ENCODE measurements at places on chromosomes 1 and 21.

DNA sequence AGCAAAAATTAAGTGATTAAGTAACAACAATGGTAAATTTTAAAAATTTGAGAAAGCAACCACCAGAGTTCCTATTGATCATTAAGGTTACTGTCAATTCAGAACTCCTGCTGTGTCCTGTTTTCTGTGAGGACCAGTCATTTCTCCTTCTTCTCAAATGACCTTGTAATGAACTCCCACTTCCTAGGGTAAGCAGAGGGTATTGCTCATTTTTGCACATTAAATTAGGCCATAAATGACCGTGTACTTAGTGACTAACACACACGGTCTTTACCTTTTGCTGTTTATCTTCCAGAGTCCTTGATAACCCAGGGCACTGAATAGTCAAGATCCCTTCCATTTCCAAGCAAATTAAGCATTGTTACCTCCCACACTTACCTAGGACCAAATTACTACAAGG lies 227.5 kb upstream of the LYPLAL1 start:
- no peak for DNase-seq

DNA sequence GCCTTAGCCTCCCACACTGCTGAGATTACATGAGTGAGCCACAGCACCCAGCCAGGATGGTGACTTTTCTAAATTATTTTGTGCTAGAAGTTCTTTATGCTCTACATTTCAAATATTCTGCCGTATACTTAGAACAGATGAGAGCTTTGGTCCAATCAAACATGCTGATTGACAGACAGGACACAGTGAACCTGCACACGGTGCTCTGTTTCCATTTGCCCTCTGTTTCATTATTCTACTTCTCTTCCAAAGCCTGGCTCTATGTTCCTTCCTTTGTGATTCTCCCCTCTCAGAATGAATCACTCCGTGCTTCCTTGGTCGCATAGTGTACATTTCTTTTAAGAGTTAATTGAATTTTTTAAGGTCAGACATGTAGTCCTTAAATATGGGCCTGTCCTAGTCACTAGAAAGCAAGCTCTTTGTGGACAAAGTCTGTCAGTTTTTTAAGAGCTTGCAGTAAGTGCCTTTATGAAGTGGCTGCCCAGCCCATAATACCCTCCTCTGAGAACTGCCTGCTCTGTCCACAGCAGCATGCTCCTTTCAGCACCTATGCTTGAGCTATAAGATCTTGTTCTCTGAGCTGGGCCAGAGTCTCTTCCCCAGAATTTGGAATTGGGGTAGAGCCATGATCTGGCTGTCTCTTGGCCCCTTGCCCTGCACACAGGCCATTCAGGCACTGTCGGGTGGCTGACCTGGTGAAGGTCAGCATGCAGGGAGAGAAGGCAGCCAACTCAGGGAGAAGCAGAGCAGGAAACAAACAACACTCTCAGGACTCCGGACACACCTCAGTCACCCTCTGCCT lies 66.8 kb upstream of the SLC44A3 start:
- DNase-seq = no peak

GRCh38 chr1:229024528-229025130 lies 246.3 kb upstream of the RAB4A start:
- DNase-seq = peak; percentile 87

GRCh38 chr1:152520561-152521090 lies 6.3 kb downstream of the CRCT1 start:
- no peak for DNase-seq

GRCh38 chr1:168803806-168804510 lies 75.0 kb upstream of the DPT start:
- DNase-seq = no peak

DNA sequence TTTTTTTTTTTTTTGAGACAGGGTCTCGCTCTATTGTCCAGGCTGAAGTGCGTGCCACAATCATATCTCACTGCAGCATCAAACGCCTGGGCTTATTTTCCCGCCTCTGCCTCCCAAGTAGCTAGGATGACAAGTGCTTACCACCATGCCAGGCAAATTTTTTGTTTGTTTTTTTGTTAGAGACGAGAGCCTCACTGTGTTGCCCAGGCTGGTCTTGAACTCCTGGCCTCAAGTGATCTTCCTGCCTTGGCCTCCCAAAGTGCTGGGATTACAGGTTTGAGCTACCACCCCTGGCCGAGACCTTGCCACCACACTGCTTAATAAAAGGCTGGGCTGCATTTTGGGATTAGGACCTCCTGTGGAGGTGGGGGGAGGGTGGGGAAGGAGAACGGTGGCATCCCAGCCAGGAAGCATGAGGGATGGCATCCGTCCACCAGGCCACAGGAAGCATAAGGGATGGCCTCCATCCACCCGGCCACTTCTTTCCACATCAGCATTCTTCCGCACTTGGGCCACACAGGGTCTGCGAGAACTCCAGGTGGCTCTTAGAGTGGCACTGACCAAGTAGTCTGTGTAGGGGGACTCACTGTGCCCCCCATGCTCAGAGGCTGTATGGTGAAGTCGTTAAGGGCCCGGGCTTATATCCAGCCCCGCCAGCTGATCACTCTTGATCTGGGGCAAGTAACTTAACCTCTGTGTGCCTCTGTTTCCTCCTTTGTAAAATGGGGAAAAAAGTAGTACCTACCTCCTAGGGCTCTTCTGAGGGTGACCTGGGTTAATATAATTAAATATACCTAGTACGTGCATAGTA lies 75.0 kb downstream of the GALNT2 start:
- no peak for DNase-seq

DNA sequence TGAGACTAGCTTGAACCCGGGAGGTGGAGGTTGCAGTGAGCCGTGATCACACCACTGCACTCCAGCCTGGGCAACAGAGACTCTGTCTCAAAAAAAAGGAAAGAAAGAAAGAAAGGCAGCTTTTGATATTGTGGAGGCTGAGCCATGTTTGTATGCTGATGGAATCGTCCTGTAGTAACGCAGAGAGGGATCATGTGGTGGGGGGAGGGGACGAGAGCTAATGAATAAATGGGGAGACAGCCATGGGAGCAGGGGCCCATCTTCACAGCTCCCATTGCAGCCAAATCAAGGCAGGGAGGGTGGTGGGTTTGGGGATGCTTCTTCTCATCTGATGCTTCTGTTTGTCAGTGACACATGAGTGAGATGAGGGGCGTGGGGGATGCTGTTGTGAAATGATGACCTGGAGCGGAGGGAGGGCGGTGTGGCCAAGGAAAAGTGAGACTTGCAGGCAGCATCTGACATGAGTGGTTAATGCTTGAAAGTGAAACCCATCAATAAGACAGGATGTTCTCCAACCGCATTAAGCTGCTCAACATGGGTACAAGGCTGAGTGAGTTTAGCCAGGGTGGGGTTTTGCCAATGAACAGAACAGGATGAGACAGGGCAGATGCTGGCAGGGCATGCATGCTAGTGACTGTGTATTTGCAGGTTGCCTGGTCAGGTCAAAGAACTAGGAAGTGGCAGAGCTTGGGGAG lies 16.7 kb downstream of the SPATA21 start:
- DNase-seq = no peak

GRCh38 chr1:170032531-170033280 lies 41.8 kb downstream of the KIFAP3 start:
- DNase-seq = no peak

- no peak for DNase-seq
Measured at GRCh38 chr1:119565131-119565772, 58.2 kb downstream of the HSD3B1 start.

DNA sequence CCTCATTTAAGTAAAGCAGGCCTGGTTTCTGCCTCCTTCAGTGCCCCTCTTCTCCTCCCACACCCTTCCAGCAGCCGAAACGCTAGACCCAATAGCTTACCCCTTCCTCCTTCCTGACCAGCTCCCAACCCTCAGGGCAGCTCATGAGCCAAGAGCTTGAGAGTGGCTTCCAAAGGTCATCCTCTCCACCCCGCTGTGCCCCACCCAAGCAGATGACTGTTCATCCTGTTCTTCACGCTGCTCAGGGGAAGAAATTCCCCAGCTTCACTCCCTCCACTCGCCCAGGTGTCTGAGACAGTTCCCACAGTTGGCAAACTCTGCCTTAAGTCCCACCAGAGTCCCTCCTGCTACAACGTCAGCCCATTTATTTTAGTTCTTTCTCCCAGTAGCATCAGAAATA lies 23.4 kb downstream of the ARHGEF19 start:
- DNase-seq = no peak

DNA sequence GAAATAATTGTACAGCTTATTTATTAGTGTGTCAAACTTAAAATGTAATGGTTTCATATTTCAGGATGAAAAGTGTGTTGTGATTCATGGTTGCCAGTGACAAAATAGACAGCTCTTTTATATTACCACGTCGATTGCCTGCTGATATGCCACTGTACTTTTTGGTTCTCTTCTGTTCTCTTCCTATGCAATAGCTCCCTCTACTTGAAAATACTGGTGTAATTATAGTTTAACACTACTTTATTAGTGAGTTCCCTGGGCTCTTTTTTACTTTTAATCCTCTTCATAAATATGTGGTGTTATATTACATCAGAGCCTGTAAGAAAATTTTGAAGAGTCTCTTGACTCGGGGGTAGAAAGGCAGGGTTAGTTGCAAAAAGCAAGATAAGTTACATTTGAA lies 111.3 kb downstream of the PATJ start:
- no peak for DNase-seq

DNA sequence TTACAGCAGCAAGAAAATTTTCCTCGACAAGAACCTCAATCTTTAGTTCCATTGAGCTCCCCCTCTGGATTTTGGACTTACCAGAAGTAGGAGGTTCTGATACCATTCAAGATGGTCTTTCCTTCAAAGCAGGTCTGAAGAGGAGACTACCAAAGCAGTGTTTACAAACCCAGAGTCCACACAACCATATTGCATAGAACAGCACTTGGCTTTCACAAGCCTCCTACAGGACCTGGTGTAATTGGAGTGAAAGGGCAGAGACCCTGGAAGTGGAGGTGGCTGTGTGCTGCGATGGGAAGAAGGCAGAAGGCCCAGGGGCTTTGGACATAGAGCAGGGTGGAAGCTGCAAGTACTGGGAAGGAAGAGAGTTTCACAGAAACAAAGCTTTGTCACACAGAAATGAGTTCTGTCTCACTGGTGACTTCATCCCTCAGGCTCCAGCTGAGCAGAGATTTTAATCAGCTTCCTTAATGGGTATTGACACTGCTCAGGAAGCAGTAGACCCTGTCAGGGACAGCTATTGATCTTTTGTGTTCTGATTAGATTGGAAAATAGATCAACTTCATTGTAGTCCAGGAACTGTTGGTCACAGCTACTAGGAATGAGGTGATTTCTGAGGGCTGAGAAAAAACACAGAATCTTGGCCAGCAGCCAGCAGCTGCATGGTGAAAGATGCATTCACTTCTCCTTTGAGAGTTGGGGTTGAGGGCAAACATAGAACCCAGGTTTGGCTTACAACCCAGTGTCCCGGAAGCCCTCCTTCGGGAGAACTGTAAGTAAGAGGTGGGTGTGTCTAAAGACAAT lies 124.0 kb downstream of the SYT2 start:
- no peak for DNase-seq

- no peak for DNase-seq
Measured at GRCh38 chr1:94602316-94602715, 60.8 kb upstream of the F3 start.

GRCh38 chr1:160406131-160406968 lies 6.0 kb downstream of the VANGL2 start:
- no peak for DNase-seq

DNA sequence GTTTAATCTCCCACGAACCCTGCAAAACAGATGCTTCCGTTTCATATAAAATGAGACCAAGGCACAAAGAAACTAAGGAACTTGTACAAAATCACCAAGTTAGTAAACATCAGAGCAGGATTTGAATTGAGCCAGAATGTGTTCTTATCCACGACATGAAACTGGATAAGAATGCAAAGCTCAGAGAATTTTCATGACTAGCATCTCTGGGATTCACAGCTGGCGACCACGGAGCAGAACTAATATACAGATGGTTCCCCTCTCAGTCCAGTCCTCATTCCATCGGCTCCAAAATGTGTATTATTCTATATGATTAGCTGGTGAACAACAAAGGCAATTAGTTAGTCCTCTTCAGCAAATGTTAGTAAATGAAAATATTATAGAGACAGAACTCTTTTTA lies 72.3 kb upstream of the ERG start:
- DNase-seq = no peak

DNA sequence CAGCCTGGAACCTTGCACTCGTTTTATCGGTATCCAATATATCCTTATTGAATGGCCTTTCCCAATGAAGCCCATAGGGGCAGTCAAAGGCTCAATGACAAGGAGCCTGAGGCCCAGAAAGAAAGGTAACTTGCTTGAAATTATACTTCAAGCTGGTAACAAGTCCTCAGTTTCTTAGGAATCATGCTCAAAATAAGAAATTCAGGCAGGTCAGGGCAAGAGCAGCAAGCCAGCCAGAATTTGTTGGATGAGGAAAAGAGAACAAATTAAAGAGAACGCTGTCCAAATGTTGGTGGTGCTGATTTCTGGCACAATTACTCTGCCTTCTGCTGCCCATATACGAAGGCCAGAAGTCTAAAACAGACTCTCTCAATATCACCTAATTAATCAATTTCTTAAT lies 77.6 kb downstream of the DDX20 start:
- DNase-seq = peak; percentile 79

GRCh38 chr1:218366322-218367052 lies 21.4 kb downstream of the TGFB2 start:
- no peak for DNase-seq

DNA sequence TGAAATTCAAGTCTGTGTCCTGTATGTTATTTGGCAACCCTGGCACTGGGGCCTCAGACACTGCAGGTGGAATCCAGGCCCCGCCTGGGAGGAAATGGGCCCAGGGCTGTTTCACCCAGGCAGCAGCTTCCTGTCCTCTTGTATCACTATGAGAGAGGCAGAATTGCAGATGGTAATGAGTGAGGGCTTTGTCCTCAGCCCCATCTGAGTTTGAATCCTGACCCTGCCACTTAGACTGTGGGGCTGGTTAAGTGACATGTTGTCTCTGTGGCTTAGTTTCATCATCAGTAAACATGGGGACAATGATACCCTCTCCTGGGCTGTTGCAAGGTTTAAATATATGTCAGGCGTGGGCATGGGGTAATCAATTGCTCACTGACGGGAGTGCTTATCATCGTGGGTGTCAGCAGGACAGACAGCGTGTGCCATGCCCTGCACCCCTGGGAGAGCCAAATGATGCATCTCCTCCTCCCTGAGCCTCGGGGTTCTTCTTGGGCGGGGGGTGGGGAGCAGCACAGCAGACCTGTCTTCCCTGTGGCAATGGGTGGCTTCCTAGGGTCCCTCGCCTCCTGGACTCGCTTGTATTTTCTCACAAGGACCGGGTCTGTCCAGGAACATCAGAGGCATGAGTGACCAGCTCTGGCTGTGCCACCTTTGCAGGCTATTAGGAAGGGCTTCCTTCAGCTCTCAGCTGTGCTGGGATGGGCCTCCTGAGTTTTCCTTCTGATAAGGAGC lies 42.1 kb downstream of the ARHGEF10L start:
- DNase-seq = no peak

GRCh38 chr1:112981426-112981825 lies 25.4 kb upstream of the SLC16A1 start:
- DNase-seq = no peak

Measured in NCI-H446 (cell line).